ENCODE measurements at places on chromosomes 5 and 9.

DNA sequence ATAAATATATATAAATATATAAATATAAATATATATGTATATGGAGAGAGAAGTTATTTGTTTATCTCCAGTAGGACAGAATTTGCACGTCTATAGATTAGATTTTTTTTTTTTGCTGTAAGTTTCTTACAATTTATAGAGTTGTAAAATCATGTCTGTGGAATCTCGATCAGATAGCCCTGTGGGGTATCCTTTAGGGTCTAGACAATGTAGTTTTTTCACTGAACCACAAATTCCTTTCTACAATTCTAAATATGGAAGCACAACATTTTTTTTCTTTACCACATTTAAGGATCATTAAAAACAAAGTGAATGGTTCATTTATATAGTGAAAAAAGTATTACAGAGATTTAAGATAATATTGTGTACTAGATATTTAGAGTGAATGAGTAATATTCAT is 384.2 kb upstream of the ZNF608 start:
- no peak for DNase-seq

GRCh38 chr5:179330186-179330900 is 14.9 kb downstream of the ADAMTS2 start:
- DNase-seq: no peak

DNA sequence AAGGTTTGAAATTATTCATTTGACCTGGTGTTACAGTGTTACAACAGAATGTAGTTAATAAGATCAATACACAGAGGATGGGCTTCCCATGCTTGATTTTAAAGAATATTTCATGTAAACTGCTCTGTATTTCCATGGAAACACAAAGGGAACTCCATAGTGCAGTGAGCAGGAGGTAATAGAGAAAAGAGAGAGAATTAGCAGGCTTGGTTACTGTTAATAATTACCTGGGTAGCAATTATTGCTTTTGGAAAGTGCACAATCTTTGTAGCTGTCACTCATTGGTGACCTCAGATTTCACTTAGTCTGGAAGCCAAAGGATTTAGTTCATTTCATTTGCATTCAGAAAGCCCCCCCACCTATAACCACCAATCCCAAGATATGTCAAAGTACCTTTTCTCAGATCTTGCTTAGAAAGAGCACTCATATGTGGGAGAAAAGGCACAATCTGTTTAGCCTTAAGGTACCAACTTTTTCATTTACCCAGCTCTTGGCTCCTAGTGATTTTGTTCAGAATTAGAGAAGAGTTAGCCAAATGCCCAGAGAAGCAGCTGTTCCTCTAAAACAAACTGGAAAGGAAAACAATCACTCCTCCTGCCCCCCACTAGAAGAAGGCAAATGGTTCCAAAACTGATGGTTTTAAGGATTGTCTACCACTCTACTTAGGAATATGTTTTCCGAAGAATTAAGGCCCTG is 234.5 kb upstream of the SLC24A2 start:
- DNase-seq: no peak

GRCh38 chr9:31519011-31519410 is 865.4 kb upstream of the ACO1 start:
- DNase-seq: no peak

- DNase-seq: no peak
Measured at GRCh38 chr9:81268048-81268447, 421.3 kb downstream of the TLE1 start.

GRCh38 chr9:882416-882924 is 41.0 kb downstream of the DMRT1 start:
- DNase-seq: no peak

GRCh38 chr9:114000063-114000454 is 78.0 kb downstream of the AMBP start:
- peak; percentile 6 for DNase-seq

DNA sequence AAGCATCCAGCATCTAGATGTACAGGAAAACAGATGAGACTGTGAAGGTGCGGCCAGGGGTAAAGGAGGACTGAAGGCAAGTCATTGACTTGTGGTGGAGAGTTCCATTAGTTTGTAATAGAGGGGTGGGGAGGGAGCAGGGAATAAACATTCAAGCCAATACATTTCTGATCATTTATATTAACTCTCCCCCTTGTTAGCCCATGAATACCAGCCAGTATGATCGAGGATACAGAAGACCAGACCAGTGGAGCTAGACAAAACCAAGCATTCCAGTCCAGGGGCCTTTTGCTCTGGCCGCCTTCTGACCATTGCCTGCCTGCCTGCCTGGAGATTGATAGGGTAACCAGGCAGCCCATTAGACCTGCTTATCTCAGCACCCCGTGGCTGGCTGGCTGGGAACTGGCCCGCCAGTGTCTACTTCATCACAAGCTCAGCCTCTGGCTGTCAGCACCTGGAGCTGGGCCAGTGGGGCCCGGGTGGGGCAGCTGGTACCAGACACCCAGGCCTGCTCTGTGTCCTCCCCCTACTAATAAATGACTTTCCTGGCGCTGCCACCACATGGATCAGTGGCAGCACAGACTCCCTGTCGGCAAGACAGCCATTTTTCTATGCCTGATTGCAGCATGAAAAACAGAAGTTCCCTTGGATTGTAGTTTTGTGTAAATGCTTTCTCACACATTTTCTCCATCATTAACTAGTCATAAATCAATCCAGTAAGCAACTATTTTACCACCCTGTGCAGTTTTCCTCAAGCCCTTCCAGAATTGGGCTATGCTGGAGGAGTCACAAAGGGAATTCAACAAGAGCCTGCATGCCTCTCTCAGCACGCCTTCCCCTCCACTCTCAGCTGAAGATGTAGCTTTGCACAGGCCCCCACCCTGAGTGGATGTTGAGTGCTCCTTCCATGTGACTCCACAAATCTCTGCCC is 181.3 kb downstream of the SNCAIP start:
- no peak for DNase-seq

GRCh38 chr9:75108571-75108970 is 20.3 kb downstream of the OSTF1 start:
- peak; percentile 61 for DNase-seq

GRCh38 chr9:92740009-92740408 is 24.6 kb downstream of the BICD2 start:
- DNase-seq: no peak

GRCh38 chr5:81776258-81776657 is 25.4 kb upstream of the SSBP2 start:
- DNase-seq: no peak

GRCh38 chr5:176860381-176860780 is 38.8 kb downstream of the HK3 start:
- no peak for DNase-seq

GRCh38 chr5:102924963-102925362 is 169.9 kb downstream of the PAM start:
- no peak for DNase-seq
